ENCODE measurements at places on chromosomes 7 and 10.

DNA sequence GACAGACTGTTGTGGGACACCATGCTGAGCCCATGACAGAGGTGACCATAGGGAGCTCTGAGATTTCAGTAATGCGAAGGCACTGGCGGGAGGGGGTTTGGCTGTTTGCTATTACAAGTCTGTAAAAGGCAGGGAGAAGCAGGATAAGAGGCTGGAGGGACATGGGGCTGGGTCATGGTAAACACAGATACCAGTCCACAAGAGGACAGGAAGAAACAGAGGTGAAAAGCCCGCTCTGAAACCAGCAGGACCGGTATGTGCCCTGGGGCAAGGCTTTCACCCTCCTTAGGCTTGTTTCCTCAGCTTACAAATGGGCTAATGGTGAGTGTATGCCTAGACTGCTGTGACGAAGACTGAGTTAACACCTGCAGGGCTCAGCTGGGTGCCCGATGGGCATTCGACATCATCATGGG lies 34.1 kb downstream of the ANXA11 start:
- DNase-seq: no peak

DNA sequence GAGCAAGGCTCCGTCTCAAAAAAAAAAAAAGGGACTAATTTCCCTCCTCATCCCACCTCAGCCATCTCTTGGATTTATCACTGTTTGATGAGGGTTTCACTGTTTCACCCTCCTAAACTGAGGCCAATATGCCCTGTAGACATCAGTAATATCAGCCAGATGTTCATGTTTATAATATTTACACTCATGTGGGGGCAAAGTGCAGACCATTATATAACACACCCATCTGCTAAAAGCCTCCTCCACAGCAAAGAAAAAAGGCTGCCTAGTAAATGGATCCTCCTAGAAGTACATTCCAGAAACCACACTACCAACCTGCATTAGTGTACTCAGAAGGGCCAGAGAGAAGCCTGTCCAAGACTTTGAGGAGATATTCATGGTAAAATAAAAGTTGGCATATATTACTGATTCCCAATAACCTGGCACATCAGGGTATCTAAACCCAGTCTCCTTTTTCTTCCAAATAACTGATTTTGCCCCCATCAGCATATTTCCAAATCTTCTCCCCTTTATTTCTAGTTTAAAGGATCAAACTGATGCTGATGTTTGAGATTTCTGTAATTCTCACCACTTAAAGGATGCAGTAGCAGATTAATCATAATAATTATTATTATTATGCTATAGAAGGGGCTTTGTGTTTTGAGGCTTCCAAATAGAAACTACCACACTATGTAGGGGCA lies 55.1 kb downstream of the LGI1 start:
- DNase-seq: no peak

- no peak for DNase-seq
Observed at GRCh38 chr10:17801507-17801906, 7.6 kb upstream of the MRC1 start.

- DNase-seq: no peak
Observed at GRCh38 chr10:44064317-44064716, 320.6 kb downstream of the CXCL12 start.

DNA sequence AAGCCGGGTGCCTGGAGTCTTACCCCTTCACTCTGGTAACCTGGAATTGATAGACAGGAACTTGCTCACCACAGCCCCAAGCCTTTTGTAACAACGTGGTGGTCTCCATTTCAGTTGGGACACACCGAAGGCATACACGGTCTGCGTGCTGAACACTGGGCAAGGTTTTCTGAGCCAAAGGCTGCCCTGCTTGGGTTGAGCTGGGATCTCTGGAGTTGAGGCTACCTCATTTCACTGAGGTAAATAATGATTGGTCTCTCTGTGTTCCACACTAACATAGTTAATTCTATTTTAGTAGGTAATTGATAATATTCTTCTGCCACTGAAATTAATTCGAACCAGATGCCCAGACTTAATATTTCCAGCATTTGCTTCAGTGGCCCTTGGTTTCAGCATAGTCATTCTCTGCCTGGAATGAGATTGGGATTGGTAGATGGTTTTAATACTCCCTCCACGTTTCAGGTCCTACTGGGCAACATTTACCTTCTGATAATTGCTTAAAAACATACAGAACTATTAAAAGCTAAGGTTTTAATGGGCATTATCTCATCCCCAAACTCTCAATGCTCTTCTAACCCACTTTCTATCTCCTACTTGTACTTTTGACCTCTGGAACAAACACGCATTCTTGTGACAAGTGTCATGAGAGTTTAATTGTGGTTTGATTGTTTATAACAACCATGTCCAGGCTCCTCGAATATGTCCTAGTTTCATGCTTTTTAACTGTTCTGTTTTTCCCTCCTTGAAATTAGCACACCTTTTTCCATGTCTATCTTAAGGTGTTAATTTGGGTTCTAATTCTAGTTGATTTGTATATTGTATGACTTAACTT lies 202.3 kb upstream of the KLF6 start:
- DNase-seq: no peak

DNA sequence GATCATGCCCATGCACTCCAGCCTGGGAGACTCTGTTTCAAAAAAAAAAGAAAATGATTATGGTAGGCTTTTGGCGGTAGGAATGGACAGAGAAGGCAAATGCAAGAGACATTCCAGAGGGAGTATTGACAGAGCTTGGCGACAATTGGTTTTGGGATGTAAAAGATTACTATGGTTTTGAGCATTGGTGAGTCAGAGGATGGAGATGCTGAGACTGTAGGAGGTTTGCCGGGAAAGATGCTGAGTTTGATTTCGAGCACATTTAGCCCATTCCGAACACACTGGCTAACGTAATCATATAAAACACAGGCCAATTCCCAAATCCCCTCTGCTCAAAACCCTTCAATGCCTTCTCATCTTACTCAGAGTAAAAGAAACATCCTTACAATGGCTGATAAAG lies 161.6 kb upstream of the MKLN1 start:
- no peak for DNase-seq

DNA sequence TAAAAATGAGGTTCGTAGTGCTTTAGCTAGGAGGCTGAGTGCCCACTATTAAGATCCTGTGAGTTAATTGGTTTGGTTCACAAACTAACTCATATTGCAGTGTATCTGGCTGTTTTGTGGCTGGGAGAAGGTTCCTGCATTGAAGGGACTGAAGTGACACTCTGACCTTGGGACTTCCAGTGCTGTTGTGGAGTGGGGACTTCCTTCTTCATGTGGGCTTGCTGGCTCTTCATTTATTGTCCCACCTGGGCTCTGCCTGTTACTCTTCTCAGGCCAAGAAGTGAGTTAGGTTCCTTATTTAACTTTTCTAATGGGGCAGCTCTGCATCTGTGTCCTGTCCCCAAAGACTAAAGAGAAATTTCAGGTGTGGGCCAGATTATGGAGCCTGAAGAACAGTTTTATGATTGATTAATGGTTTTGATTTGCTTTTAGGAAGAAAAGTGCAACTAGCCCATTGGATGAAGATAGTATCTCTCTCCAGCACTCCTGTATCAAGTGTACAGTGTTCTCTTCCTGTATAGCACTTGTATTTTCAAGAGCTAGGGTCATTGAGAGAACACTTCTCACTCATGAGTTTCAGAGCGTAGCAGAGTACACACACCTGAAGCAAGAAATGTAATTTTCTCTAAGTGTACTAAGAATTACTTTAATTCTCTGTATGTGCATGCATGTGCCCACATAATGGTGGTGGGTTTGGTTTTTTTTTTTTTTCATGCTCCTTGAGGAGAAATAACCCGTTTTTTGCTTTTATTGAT lies 54.8 kb downstream of the AUTS2 start:
- DNase-seq: no peak

GRCh38 chr7:37151741-37152413 lies 296.8 kb downstream of the ELMO1 start:
- no peak for DNase-seq

DNA sequence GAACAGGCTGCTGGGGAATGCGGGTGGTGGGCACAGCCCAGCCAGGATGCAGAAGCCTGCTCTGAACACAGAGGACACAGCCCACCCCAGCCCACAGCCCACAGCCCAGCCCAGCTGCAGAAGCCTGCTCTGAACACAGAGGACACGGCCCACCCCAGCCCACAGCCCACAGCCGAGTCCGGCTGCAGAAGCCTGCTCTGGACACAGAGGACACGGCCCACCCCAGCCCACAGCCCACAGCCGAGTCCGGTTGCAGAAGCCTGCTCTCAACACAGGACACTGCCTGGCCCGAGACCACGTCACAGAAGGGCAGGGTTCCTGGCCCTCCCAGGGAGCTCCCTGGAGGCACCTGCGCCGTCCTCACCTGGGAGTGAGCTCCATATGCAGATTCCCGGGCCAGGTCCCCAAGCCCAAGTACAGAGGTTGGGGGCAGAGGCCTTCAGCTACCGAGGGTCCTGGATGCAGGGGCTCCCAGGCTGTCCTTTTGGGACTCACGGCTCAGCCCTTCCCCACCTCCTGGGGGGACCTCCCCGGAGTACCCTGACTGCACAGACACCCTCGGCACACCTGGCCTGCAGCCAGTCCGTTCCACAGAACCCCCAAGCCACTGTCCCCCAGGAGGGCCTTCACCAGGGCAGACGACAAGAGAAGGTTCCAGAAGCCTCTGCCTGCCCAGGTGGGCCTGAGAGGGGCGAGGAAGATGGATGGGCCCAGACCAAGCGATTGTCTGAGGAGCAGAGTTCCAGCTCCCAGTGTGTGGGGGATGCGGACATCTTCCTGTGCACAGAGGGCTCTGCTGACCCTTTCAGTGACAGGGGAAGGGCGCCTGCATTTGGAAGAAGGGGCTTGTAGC lies 23.7 kb upstream of the FOXL3 start:
- DNase-seq: no peak

DNA sequence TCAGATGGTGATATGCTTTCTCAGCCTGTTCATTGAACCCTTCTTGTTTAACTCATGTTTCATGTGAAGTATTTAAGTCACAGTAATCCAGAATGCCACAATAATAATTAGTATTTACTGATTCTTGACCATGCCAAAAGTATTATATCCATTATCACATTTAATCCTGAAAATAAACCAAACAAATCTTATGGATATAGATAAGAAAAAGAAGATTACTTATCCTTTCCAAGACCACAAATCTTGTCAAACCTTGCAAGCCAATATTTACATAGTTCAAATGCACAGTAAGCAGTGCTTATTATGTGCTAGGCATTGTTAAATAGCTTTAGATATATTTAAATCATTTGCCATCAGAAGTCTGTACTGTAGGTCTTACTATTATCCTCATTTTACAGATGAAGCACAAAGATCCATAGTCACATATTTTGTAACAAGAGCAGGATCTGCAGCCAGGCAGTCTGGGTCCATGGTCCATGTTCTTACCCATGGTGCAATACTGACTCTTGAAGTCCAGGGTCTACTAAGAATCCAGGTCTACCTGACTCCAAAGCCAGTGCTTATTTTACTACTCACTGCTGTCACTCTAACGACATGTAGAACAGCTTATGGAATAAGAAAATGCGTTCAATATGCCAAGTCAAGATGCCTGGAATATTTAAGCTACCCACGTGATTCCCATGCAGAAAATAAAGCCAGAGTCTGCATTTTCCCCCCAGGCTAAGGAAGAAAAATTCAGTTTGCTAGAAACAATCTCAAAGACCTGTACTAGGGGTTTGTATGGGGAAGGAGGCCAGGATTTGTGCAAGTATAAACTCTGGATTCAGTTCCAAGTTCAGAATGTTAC lies 984.8 kb upstream of the LRRTM3 start:
- no peak for DNase-seq

- peak; percentile 85 for DNase-seq
Observed at GRCh38 chr10:75187961-75188426, 22.6 kb upstream of the VDAC2 start.

DNA sequence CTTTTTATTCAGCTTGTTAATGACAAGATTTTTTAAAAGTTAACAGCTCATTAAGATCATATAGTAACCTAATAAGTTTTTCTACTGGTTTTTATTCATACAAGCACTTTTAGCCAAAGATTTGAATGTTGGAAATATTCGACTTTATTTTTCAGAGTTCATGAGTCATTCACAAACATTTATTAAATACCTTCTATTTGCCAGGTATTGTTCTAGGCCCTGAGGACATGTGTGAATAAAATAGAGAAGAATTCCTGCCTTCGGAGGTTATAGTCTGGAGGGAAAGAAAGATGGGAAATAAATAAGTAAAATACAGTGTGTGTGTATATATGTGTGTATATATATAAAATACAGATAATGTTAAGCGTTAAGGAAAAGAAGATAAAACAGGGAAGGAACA lies 31.5 kb downstream of the BTAF1 start:
- no peak for DNase-seq

DNA sequence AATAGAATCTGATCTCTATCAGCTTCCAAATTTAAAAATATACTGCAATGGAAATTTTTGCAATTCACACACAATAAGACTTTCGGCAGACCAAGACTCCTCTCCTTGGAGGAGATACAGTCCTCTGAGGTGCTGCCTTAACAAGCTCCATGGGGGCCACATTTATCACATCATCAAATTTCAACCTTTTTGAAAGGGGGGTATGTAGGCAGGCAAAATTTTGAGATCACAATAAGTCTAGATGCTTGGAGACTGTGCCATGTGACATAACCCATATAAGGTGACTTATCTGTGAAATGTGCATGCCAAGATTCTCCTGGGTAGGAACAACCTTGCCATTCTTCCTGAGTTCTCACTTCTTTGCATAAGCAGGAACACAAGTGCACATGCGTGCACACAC lies at the start of gene OR2A12:
OR2A12 (plus strand) TSS at position 301 of the 400 bp plus-strand sequence. CDS start 8,830 bp downstream, outside the sequence.
- DNase-seq: no peak

GRCh38 chr7:112701456-112701855 lies 88.7 kb downstream of the TMEM168 start:
- no peak for DNase-seq

- no peak for DNase-seq
Observed at GRCh38 chr7:151148319-151149259, 18.9 kb downstream of the GBX1 start.

GRCh38 chr7:80859272-80859970 lies 59.4 kb downstream of the SEMA3C start:
- no peak for DNase-seq

- DNase-seq: peak; percentile 50
Observed at GRCh38 chr10:113681533-113682470, 2.1 kb downstream of the CASP7 start.

GRCh38 chr7:64640504-64640903 lies 25.4 kb upstream of the ZNF107 start:
- no peak for DNase-seq

- no peak for DNase-seq
Observed at GRCh38 chr7:136874393-136875032, 6.1 kb downstream of the CHRM2 start.

DNA sequence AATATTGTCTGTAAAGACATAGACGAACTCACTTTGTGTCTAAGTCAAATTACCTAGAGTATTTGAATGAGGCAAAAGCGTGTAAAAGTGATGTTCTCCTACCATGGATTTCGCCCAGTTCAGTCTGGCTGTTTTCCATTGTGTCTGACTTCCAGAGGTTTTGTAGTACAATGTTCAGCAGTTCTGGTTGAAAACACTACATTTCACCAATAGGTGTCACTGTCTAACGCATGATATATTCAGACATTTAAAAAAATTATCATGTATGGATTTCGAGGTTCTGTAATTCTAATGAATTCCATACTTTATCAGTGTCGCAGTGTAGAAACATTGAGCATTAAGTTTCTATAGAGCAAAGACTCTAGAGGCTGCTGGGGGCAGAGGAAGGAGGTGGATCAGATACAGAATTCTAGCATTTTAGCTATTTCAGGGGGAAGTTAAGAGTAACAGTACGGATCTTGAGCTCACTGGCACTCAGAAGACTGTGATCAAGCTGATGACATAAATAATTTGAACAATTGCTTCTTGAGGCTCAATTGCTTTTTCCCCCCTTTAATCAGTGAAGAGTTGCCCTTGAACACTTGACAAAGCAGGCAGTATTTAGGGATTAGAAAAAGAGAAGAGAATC lies 196.9 kb upstream of the RHOBTB1 start:
- DNase-seq: peak; percentile 26
